ENCODE measurements at places on chromosomes 3 and 15.

GRCh38 chr3:160661660-160662059 lies 15.3 kb upstream of the ARL14 start:
- DNase-seq: peak; percentile 16

DNA sequence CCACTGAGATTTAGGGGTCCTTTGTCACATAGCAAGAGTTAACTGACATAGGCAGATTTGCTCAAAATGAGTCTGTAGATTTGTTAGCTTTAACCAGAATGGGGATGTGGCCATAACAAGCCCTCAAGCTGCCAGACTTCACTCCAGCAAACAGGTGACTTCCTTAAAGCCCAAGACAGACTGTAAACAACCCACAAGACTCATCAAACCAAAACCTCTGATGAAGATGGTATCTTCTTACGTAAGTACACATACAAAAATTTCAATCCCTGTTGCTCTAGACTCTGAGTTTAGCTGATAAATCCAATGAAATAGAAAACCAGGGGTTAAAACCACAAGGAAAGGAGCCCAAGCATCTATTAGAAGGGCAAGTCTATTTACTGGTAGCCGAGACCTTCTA lies 18.2 kb upstream of the ZBTB20 start:
- DNase-seq: peak; percentile 4

DNA sequence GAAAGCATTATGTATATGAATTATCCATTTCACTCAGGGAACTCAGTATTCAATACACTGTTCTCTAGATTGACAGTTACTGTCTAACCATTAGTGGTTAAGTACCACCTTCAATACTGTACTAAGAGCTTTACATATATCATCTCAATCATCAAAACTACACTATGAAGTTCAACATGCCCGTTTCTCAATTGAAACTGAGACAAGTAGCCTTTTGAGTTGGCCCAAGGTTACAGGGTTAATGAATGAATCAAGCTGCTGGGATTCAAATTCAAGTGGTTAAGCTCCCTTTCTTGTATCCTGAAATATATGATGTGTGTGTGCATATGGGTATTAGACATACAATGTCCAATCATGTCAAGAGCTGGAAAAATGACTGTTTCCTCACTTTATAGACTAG lies 5.8 kb downstream of the TASOR start:
- DNase-seq: no peak

DNA sequence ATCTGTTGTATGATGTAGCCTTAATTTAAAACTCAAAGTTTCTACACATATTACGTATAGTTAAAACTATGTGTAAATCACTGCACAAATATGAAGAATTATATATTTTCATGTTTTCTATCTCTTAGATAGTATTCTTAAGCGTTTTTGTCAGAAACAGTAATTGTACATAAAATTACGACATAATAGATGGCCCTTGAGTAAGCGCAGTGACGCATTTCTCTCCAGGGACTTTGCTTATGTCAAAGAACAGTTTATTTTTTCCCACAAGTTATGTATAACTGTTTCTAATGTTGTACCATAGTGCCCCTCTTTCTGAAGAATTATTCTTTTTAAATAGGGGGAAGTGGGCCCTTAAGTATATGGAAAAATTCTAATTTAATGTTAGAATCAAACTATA lies 934.0 kb downstream of the VGLL3 start:
- DNase-seq: no peak

DNA sequence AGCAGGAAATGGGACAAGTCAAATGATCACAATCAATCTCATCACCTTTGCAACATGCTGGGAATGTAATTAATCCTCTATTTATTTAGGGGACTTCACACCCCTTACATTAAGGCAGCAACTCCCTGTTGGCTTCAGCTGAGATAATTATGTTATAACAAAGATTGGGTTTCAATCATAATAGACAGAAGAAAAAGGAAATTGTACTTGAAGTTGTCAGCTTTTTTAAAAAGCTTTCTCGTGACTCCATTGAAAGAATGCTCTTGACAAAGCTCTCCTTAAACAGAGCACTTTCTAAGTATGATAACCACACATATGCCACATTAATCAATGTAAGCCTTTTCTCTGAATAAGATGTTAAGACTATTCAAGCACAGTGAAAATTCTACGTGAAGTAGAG lies 65.7 kb downstream of the SHQ1 start:
- no peak for DNase-seq

DNA sequence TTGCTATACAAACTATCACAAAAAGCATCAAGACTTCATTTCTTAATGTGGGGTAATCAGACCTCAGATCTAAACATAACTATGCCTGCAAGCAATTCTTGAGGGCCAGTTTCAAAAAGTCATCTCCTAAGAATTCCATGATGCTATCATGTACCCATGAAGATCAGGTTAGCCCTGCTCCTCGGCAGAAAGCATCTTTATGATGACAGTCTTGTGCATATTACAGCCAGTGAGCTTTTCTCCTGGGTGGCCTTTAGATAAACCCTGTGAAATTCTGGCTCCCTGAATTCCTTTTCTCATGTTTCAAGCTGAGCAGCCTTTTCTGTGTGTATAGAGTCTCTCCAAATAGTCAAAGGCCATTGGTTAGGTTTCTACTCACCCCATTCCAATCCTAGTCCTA lies 201.9 kb upstream of the MCTP2 start:
- DNase-seq: no peak

DNA sequence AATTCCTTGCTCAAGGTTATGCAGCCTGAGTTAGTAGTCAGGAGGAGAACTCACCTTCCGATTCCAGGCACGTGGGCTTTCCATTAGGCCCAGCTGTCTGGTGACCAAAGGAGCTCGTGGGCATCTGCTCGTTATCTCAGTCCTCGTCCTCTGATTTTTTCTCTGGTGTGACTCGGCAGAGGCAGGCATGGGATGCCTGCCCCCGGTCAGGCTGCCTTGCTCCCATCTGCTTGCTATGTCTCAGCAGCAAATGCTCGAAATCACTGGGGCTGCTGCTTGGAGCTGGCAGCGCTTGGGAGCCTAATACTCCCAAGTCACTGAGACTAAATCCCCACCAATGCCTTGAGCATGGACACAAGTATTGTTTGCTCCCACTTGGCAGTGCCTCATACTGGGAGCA lies 84.5 kb upstream of the NMNAT3 start:
- no peak for DNase-seq

- DNase-seq: no peak
These were observed 104.7 kb downstream of the HMG20A start for GRCh38 chr15:77525400-77525811.

- DNase-seq: no peak
These were observed 34.0 kb upstream of the PCSK6 start for GRCh38 chr15:101523560-101523940.

- no peak for DNase-seq
These were observed 6.3 kb upstream of the RTP4 start for GRCh38 chr3:187361835-187362234.

DNA sequence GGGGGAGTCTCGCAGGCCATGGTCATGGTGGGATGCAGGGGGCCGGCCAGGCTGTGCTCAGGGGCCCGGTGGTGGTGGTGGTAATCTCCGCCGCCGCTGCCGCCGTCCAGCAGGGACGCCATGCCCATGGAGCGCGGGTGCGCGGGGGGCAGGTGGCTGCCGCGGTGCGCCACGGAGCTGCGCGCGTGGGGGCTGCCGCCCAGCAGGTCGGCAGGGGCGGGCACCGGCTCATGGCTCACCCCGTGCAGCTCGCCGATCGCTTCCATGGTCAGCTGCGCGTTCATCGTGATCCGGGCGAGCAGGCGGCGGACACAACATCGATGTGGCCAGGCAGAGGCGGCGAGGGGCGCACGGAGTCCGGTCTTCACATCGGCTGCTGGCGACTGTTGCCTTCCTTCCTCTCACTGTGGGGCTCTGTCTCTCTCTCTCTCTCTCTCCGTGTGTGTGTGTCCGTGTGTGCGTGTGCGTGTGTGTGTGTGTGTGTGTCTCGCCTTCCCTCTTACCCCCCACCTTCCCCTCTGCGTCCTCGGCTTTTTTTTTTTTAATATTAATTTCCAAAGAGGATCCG lies 451 bp downstream of the ONECUT1 start:
- peak; percentile 40 for DNase-seq

DNA sequence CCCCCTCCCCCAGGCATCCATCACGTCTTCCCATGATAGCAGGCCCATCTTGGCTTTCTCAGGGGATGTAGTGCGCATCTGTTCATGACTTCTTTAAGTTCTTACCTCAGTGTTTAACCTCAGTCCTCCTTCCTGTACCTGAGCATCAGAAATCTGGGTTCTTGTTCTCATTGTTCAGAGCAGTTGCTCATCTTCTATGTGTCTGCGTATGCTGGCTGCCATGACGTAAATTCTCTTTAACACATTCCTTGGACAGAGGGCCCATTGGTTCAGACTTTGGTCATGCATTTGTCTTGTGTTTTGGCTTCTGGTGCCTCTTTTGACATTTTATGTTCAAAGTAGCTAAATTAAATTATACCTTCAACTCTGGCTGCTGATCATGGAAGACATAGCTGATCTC lies 227.3 kb downstream of the CACNA2D3 start:
- DNase-seq: no peak

DNA sequence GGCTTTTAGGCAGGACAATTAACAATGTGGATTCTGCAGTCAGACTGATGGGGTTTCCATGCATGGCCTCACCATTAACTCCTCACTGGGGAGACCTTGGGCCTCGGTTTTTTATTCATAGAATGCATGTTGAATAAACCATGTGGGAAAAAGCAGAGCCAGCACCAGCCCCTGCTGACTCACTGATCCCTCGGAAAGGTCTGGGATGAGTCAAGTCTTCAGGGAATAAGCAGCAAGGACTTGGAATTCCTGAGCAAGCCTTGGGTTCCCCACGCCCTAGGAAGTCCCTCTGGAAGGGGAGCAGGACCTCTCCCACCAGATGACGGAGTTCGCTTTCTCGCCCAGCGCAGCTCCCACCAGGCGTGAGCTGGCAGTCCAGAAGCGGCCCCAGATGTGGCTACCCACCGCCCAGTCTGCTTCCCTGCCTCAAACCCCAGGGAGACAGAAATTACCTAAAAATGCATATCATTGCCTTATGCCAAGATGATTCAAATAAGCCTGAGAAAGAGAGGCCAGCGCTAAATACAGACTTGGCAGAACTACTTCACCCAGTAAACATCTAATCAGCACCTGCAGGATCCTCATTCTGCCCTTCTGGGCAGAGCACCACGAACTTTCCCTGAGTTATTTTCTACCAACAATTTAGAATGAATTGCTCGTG lies 45.4 kb downstream of the BTD start:
- no peak for DNase-seq

- DNase-seq: no peak
These were observed 35.0 kb upstream of the MGLL start for GRCh38 chr3:127857333-127857732.

GRCh38 chr3:115835946-115836345 lies 212.6 kb downstream of the GAP43 start:
- DNase-seq: no peak

GRCh38 chr15:90015749-90016148 lies 14.6 kb downstream of the ZNF710 start:
- DNase-seq: no peak

DNA sequence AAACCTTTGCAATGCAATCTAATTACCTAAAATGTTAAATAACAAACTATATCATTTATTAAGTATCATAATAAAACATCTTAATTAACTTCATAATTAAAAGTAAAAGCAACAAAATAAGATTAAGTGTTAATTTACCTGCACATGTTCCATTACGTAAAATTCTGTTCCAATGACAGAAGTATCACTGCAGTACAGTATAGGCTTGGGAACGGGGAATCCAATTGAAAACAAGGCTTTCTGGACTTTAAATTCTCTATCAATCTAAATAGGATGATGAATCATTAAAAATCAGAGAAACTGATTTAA lies 17.1 kb downstream of the ACAD11 start:
- DNase-seq: no peak

GRCh38 chr3:53231532-53232511 lies 24.0 kb downstream of the TKT start:
- DNase-seq: no peak

DNA sequence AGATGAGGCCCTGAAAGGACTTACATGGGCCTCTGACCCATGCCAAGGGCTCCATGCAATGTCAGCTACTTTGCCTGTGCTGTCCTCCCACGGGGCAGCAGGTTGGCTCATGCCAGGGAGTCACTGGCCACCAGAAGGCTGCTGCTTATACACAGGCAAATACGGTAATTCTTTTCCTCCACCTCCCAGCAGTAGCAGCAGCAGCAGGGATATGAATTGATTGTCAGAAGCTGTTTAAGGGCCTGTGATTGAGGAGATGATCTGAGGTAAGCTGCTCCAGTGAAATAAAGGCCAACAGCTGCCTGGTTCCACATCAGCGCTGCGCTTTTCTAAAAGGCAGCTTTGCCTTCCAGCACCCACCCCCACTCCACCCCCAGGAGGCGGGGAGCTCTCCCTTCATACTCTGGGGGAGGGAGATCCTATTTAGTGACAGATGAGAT lies 250.5 kb downstream of the SHQ1 start:
- no peak for DNase-seq

GRCh38 chr3:151835751-151836525 lies 22.0 kb downstream of the AADAC start:
- DNase-seq: peak; percentile 61

- no peak for DNase-seq
These were observed 34.8 kb downstream of the MITF start for GRCh38 chr3:69774029-69774428.

GRCh38 chr15:25987638-25988037 lies 124.5 kb upstream of the ATP10A start:
- no peak for DNase-seq

GRCh38 chr15:62782896-62783295 lies 259.7 kb upstream of the TPM1 start:
- no peak for DNase-seq

DNA sequence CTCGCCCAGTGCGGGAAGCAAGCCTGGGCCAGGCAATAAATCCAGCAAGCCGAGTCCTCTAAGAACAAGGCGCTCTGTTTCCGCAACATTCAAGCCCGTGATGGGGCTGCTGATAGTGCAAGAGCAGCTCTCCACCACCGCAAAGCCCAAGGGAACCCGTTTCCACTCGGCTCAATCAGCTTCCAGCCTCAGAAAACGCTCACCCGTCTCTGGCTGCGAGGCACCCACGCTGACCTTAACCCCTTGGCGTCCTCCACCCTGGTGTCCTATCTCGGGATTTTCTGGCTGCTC lies 17.8 kb downstream of the SPATA12 start:
- DNase-seq: peak; percentile 67

- no peak for DNase-seq
These were observed 188.9 kb downstream of the FMN1 start for GRCh38 chr15:33005582-33005981.

All from KBM-7 (cell line).